ENCODE measurements at places on chromosomes 5 and 9.

GRCh38 chr5:51392689-51393199 lies 9.5 kb downstream of the ISL1 start:
- no peak for DNase-seq

GRCh38 chr9:131266266-131267229 lies 9.8 kb downstream of the FAM78A start:
- DNase-seq: no peak

DNA sequence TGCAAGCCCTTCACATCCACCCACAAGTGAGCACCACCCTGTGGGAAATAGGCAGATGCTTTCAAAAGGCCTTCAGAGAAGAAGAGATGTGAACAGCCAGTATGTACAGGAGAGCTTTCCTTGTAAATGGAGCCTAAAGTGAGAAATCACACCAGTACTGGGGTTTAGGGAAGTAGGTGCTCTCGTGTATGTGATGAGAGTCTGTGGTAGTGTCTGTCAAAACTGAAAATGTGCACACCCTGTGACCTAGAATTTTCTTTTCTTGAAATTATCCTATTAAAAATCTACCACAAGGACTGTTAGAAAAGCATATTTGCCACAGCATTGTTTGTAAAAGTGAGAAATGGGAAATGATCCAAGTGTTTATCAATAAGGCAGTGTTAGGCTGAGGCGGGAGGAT lies 16.6 kb downstream of the OTULINL start:
- no peak for DNase-seq

DNA sequence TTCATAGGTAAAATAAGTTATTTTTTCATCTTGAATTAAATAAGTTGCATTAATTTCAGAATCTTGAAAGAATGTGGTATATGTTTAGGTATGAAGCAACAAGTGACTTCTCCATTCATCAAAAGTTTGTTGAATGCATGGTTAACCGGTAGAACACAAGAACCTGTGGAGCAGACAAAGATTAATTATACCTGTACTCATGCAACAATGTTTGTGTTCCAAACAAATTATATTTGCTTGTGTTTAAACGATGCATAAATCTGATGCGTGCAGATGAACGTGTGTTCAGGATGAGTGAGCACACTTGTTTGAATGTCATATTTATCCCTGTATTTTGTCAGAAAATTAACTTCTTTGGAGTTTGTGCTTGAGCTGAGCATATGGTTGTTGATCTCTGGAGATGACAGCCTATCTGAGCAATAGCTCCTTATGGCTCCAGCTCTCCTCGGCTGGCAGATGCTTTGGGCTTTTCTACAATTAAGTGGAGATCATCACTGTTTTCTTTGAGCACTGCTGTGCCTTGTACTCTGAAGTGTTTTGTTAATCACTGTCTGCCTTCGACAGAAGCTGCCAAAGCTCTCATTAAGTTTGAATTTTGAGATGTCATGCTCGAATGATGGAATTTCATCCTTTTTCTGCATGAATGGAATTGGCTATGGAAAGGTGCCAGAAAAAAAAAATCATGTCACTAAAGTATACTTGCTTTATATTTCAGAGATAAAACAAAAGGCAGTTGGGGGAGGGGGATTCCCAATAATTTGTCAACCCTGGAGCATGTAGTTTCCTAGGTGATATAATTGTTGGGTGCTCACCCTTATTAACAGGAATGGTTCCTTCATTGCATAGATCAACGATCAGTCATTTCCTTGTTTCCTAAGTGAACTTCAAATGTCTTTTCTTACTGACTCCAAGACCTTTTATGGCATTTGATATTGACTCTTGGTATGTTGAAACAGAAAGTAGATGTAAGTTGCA lies 502.5 kb upstream of the ARRDC3 start:
- no peak for DNase-seq

DNA sequence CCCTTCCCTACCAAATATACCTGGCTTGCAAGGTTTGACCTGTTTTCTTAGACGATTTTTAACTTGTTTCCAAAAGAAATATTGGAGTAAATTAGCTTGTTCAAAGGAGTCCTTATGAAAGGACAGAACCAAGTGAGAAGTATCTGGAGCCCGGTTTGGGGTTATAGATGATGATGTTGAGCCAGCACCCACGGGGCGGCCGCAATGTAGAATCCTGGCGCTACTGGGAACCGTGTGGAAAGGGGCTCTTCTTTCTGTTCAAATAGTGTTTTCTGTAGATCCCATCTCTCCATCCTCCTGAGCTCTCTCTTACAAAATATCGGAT lies 517 bp upstream of the EXOSC2 start:
- DNase-seq: no peak

GRCh38 chr5:137205231-137206027 lies 293.7 kb downstream of the SPOCK1 start:
- no peak for DNase-seq

GRCh38 chr5:149550268-149550583 lies 1.0 kb downstream of the CSNK1A1 start:
- DNase-seq: peak; percentile 50

DNA sequence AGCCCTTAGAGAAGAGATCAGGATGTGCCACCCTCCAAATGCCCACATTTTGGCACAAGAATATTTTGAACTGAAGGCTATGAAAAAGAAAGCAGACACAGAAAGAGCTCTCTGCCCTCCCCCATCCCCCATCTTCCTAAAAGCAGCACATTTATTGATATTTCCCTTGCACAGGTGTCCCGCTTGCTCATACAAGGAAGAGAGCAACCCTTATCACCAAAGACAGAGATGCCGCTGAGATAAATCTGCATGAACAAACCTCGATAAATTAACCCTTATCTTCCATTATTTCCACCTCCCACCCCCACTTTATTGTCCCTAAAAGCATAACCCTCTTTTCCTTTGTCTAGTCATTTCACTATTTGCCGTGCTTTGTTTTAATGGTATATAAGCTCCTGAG lies 1.8 kb downstream of the SLC28A3 start:
- DNase-seq: no peak

GRCh38 chr9:72290311-72290710 lies 74.7 kb downstream of the ZFAND5 start:
- no peak for DNase-seq

GRCh38 chr5:71932131-71932654 lies 175.1 kb upstream of the MAP1B start:
- DNase-seq: no peak

- no peak for DNase-seq
These were observed 93.1 kb downstream of the STK32A start for GRCh38 chr5:147327905-147328304.
